GM03348 (cell line): ENCODE measurements at places on chromosomes 6 and 20.
A peak's percentile ranks its signal among the peaks of the same experiment; 100 is the strongest.

- no peak for DNase-seq
These were observed 49.9 kb upstream of the SIM1 start for GRCh38 chr6:100514660-100515059.

DNA sequence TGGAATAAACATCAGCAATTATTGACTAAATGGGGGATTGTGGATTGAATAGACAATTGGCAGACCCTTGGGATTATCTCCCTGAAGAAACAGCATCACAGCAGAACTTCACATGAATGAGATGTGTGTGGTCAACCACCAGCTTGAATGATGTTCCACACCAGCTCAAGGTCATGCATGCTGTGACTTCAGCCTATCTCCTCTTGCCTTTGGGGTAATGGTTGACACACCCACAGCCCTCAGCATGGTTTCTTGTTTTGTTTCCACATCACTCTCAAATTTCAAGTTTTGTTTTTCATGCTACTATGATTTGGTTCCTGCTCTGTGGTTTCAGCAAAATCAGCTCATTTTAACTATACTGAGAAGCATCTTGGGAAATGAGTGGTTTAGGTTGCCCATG, 94.3 kb downstream of the PAK5 start:
- no peak for DNase-seq

DNA sequence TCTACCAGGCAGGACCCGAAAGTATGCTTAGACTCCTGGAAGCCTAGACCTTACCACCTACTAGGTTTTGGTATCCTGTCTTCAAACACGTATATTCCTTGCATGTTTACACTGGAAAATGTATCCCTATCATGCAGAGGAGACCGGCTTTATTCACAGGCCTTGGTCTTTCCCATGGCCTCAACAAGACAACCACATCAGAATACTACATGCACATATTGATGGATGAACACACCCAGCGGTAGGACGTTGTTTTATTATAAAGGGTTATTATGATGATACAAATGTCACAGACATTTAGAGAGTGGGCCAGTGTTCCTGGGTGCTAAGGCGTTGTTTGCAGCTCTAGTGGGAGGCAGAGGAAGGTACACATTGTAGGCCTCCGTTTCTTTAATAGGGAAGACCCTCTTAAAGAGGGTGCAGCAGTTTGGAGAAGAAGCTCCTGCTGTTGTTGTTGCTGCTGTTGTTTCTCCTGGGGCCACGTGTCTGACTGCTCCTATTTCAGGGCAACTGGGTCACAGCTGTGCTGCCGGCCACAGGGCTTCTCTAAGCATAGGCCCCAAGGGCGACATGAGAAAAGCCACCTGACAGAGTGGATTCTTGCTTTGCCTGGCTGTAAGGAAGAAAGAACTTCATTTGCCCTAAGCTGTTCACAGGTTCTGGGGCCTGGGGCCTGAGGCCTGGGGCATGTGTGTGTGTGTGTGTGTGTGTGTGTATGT, 98.3 kb upstream of the SASH1 start:
- DNase-seq: no peak

DNA sequence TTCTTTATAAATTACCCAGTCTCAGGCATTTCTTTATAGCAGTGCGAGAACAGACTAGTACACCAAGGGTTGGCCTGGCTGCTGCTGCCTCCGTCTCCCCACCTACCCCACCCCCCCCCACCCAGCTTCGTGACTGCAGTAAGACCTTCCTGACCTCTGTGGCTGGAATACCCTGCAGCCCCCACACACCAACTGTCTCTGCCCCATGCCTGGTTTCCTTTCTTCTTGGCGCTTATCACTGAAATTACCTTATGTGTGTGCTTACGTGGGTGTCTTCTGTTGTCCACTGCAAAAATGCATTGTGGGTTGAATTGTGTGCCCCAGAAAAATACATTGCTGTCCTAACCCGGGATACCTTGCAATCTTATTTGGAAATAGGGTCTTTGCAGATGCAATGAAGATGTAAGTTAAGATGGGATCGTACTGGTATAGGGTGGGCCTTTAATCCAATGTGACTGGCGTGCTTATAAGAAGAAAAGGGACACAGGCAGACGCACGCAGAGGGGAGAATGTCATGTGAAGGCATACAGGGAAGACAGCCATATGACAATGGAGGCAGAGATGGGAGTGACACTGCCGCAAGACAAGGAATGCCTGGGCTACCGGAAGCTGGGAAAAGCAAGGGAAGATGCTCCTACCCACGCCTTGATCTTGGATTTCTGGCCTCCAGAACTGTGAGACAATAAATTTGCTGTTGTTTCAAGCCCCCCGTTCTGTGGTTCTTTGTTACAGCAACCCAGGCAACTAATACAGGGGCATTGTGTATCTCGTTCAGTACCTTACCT, 15.4 kb downstream of the SYNJ2 start:
- no peak for DNase-seq

DNA sequence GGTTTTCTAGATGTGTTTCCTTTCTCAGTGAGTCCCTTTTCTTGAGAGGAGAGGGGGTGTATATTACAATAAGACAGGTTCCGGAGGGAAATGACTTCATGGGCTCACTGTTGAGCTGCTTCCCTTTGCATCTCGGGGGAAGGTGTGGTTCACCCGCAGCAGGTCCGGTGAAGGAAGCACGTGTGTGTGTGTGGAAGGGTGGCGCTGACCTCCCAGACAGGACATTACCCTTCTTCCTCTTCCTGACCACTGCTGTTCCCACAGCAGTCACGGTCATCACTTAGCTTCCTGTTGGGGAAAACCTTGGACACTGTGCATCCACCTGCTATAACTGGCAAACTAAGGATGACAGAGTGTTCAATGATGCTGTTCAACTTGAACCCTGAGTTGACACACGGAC, 83.6 kb downstream of the PLEKHG1 start:
- DNase-seq: no peak

- no peak for DNase-seq
These were observed 205.9 kb downstream of the CLVS2 start for GRCh38 chr6:123201869-123202372.

GRCh38 chr6:17884498-17885478, 102.6 kb downstream of the KIF13A start:
- DNase-seq: no peak

DNA sequence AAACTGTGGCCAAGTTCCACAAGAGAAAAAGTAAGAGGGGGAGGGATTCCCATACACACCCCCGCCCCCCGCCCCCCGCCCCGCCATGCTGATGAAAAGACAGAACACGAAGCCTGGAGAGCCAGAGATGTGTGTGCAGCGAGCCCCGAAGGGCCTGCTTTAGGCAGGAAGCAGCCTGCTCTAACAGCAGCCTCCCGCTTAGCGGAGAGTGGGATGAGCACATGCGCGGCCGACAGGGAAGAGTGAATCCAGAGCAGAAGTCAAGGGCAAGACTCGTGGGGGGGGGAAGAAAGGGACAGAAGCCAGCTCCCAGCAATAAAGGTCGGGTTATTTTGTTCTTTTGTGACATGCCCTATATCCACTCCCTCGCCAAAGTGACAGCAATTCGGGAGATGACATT, 67.2 kb upstream of the PTGIS start:
- no peak for DNase-seq

GRCh38 chr6:82362878-82363427, 664 bp upstream of the TPBG start:
- peak; percentile 86 for DNase-seq

DNA sequence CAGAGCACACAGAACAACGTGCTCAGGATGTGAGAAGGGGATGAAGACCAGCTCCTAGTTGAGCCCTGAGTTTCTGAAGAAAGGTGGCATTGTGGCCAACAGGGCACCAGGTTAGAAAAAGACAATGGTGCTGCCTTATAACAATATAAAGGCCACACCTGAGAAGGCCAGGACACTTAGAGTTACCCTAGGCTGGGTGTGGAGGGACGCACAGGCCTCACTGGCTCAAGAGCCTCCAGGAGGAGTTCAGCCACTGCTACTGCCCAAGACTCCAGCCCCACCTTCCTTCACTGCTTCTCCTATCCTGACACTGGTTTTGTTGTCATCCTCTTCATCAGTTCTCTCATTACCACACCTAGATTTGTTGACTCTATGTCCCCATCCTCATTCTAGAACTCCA, 55.2 kb upstream of the BEND6 start:
- no peak for DNase-seq

- DNase-seq: no peak
These were observed 2.6 kb upstream of the ZSCAN12 start for GRCh38 chr6:28402197-28402596.

- no peak for DNase-seq
These were observed 61.9 kb upstream of the NRSN1 start for GRCh38 chr6:24064106-24064505.

- DNase-seq: peak; percentile 14
These were observed 775.6 kb downstream of the PHF3 start for GRCh38 chr6:64411226-64411625.

DNA sequence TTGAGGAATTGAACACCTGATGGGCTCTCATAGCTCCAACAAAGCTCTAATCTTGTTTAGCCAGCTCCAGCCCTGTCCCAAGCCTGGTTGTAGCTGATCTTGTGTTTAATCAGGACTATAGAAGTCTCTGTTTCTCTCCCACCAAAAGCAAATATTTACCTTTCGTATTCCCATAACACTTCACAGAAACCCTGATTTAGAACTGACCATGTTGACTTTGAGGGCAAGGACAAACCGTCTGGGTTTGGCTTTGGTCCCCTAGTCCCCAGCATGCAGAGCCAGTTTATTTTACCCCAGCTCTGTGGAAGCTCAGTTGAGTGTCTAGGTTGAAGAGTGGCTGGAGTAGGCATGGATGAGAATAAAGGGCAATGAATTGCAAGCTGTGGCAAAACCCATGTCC, 18.0 kb upstream of the SIM1 start:
- DNase-seq: no peak

DNA sequence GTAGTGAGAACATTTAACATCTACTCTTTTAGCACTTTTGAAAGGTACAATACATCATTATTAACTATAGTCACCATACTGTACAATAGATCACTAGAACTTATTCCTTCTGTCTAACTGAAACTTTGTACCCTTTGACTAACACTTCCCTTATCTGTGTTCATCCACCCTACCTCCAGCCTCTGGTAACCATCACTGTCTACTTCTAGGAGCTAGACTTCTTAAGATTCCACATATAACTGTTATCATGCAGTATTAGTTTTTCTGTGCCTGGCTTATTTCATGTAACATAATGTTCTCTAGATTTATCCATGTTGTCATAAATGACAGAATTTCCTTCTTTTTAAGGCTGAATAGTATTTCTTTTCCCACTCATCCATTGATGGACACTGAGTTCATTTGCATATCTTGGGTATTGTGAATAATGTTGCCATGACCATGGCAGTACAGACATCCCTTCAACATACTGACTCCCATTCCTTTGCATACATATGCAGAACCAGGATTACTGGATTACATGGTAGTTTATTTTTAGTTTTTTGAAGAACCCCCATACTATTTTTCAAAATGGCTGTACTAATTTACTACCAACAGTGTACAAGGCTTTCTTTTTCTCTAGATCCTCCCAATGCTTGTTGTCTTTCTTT, 135.7 kb downstream of the MOXD1 start:
- no peak for DNase-seq

- no peak for DNase-seq
These were observed 220.6 kb downstream of the TPBG start for GRCh38 chr6:82584194-82584695.

- DNase-seq: no peak
These were observed 38.8 kb upstream of the FOXA2 start for GRCh38 chr20:22623211-22623610.

GRCh38 chr6:117951783-117952182, 44.7 kb downstream of the SLC35F1 start:
- no peak for DNase-seq

GRCh38 chr20:50510706-50511542, 741 bp downstream of the PTPN1 start:
- DNase-seq: no peak

GRCh38 chr20:50521221-50522052, 11.3 kb downstream of the PTPN1 start:
- peak; percentile 19 for DNase-seq

DNA sequence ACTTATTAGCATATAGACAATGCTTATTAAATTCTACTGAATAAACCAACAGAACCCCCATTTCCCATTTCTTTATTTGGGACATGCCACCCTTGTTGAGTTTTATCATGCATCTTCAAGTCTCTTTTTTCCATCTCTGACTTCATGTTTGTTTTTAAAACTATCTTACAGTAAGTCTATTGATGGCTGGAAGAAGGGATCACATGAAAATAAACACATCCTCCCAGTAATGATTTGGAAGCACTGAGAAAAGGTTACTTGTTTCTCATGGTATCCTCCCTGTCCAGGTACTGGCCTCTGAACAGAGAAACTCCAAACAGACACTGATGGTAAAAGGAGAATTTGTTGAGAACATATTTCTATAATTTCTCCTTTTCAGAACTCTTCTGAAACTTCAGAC, 74.9 kb downstream of the KIF13A start:
- no peak for DNase-seq

GRCh38 chr20:20793591-20793990, 81.1 kb upstream of the RALGAPA2 start:
- no peak for DNase-seq

GRCh38 chr6:72151742-72152141, 265.4 kb downstream of the RIMS1 start:
- DNase-seq: no peak

DNA sequence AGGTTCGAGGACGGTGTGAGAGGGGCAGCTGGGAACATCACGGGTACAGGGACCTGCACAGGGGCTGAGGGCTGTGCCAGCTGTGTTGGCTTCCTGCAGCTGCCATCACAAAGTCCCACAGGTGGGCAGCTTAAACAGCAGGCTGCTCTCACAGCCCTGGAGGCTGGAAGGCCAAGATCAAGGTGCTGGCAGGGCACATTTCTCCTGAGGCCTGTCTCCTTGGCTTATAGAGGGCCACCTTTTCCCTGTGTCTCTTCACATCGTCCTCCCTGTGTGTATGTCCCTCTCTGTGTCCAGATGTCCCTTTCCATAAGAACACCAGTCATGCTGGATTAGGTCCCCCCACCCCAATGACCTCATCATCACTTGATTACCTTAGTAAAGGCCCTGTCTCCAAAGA, 15.1 kb upstream of the MPC1 start:
- DNase-seq: no peak

DNA sequence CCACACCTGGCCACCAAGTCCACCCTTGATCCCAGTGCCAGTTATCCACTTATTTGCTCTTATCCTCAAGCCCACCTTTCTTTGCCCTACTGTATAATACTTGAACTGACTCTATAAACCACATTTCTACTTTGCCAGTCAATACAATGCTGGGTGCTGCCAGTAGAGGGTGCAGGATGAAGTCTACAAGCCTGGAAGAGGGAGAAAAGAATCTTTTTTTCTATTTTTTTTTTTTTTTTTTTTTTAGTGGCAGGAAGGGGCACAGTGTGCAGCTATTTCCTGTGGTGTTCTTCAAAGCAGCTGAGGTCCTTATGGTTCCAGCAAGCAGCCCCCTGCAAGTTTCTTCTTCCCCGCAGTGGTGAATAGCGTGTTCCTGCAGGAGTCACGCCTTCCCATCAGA, 22.2 kb upstream of the GABRR1 start:
- DNase-seq: no peak

DNA sequence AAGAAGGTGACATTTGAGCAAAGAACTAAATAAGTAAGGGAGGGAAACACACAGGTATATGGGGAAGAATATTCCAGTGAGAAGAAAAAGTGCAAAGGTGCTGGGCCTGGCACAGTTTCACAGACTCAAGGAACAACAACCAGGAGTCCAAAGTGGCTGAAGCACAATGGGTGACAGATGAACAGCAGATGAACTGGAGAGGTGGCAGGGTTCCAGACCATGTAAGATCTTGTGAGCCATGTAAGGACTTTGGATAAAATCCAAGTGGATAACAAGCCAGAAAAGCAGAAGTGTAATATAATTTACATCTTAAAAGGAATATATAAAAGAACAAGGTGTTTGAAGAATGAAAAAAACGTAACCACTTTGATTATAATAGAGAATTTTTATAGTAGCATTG, 87.9 kb downstream of the MMS22L start:
- no peak for DNase-seq

GRCh38 chr6:169932491-169932890, 181.1 kb downstream of the ERMARD start:
- DNase-seq: no peak
